ENCODE measurements at places on chromosomes 13 and 19.

GRCh38 chr19:8336660-8337059 is 6.4 kb downstream of the KANK3 start:
- no peak for DNase-seq
- H3K36me3 ChIP-seq: no peaks in the 10 kb centered on the region
- peaks cover 48% of the 10 kb centered on the region for H3K27me3 ChIP-seq

DNA sequence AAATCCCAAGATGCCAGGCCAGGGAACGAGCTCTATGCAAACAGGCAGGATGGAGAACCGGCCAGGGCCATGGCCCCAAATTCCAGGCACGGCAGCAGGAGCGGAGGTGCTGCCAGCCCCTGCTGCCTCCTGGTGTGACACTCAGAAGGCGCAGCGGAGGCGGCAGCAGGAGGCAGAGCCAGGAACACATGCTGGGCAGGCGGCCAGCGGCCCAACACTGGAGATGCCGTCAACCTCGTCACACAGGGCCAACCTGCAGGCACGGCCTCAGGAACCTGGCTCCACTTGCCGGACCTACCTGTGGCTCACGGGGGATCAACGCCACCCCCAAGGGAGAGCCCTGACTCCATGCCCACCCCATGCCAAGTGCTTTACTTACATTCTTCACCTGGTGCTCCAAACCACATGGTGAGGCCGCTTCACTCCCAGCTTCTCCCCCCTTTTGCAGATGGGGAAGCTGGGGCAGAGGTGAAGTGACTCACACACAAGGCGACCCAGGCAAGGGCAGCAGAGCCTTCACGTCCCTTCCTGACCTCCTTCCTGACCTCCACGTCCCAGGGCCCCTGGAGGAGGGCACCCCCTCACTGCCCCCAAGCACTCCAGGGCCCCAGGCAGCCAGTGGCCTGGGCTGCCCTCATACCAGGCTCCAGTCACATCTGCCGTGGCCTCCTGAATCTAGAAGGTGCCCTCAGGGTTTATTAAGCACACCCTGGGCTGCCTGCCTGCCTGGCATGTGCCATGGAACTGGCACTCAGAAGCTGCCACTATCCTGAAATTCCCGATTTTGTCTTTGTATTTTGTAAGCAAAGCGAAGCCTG is 43.5 kb downstream of the GGACT start:
- H3K27ac ChIP-seq: no peak overlapping the region
- no peaks in the 10 kb centered on the region for H3K4me1 ChIP-seq
- no peaks in the 10 kb centered on the region for H3K36me3 ChIP-seq
- no peaks in the 10 kb centered on the region for H3K27me3 ChIP-seq

GRCh38 chr19:17576758-17577456 is 21.5 kb downstream of the COLGALT1 start:
- peaks cover 5% of the 10 kb centered on the region for H3K4me1 ChIP-seq
- no peak overlapping the region for H3K27ac ChIP-seq
- H3K36me3 ChIP-seq: peaks cover 19% of the 10 kb centered on the region
- no peaks in the 10 kb centered on the region for H3K27me3 ChIP-seq
- H3K4me3 ChIP-seq: no peak overlapping the region
- no peak for DNase-seq

DNA sequence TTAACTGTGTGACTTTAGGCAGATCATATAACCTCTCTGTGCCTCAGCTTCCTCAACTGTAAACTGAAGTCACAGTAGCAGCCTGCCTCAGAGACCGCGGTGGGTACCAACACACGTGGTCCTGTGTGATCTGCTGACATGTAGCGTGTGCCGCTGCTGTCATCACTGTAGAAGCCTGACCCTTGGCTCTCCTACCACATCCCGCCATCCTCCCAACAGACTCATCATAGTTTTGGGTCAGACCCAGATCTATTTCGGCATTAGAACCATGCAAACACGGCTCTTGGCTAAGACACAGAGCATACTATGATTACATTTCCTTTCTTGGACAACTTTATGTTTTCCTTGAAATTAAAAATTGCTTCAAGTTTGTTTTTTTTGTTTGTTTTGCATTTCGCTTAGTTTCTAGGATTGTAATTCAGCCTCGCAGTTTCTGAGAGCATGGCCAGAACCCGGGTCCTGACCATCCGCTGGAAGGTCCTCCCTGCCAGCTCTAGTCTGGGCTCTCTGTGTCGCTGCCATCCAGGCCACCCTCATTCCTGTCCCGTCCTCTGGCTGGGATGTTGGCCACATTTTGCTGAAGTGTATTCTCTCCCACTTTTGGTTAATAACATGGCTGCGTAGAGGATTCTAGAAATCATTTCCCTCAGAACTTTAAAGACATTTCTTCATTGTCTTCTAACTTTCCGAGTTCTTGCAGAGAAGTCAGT is 53.0 kb downstream of the GGACT start:
- H3K36me3 ChIP-seq: peaks cover 3% of the 10 kb centered on the region
- H3K4me1 ChIP-seq: no peaks in the 10 kb centered on the region
- no peak overlapping the region for H3K27ac ChIP-seq

DNA sequence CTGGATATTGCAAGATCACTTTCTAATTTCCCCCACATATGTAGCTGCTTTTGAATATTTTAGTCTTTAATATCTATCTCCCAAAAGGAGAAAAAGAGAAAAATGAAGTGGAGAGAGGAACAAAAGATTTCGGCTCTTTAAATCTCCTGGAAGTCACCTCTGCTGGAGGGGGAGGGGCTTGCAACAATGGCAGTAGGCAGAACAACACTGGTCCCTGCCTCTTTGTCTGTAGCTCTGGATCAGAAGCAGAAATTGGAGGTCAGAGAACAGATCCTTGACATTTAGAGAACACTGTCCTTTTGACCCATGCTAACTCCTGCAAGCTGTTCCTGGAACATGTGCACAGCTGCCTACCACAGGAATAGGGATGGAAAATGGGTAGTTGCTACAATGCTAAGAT is 86.7 kb upstream of the GPR12 start:
- H3K27me3 ChIP-seq: no peaks in the 10 kb centered on the region
- H3K36me3 ChIP-seq: no peaks in the 10 kb centered on the region
- H3K4me1 ChIP-seq: no peaks in the 10 kb centered on the region
- H3K4me3 ChIP-seq: no peak overlapping the region
- H3K27ac ChIP-seq: no peak overlapping the region
- DNase-seq: no peak

- H3K4me1 ChIP-seq: no peaks in the 10 kb centered on the region
- DNase-seq: no peak
- no peaks in the 10 kb centered on the region for H3K36me3 ChIP-seq
- H3K4me3 ChIP-seq: no peak overlapping the region
- H3K27ac ChIP-seq: no peak overlapping the region
- no peaks in the 10 kb centered on the region for H3K27me3 ChIP-seq
Observed at GRCh38 chr13:75197803-75198202, 284.2 kb downstream of the TBC1D4 start.

DNA sequence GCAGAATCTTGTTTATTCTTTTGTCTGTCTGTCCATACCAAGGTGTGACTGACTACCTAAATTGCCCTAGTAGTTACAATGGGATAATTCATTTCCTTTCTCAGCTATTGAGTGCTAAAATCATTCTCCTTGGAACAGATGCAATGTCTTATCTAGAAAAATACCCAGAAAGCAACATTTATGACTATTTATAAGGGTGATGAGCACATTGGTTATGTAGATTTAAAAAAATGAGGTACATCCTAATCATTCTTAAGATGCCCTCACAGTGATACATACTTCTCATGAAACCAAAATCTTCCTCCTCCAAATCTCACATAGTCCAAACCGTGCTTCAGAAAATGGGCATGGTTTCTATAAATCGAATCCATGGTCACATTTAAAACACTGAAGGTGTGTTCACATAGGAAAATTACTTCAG is 11.6 kb upstream of the UBE2L5 start:
- no peaks in the 10 kb centered on the region for H3K27me3 ChIP-seq
- no peak overlapping the region for H3K4me3 ChIP-seq
- H3K4me1 ChIP-seq: peaks cover 17% of the 10 kb centered on the region
- H3K36me3 ChIP-seq: no peaks in the 10 kb centered on the region

- H3K4me3 ChIP-seq: no peak overlapping the region
- DNase-seq: no peak
- no peaks in the 10 kb centered on the region for H3K27me3 ChIP-seq
- no peaks in the 10 kb centered on the region for H3K36me3 ChIP-seq
- no peaks in the 10 kb centered on the region for H3K4me1 ChIP-seq
- no peak overlapping the region for H3K27ac ChIP-seq
Observed at GRCh38 chr13:111006506-111007031, 91.7 kb upstream of the ANKRD10 start.

GRCh38 chr13:32408296-32409000 is 19.5 kb downstream of the N4BP2L1 start:
- peaks cover 4% of the 10 kb centered on the region for H3K4me1 ChIP-seq
- H3K36me3 ChIP-seq: peaks cover 29% of the 10 kb centered on the region
- H3K4me3 ChIP-seq: no peak overlapping the region
- DNase-seq: no peak

DNA sequence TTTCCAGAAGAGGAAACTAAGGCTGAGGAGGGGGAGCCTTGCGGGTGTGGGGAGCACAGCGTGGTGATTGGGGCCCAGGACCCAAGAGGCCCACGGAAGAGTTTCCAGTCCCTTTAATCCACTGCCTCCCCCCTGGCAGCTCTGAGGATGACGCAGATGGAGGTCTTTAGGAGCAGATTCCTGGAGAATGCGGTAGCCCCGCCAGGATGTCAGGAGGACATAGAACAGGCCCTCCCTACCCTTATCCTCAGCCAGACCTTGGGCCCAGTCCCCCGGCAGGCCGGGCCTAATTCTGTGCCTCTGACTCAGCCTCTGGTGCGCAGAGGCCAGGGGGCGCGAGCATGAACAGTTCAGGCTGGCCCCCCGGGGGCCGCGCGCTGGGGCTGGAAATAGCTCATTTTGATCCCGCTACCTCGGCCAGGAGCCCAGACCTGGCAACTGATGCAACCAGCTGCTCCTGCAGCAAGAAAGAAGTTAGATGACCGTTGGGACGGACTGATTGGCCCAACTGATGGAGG is 461 bp upstream of the HSPB6 start:
- no peak for DNase-seq
- H3K27me3 ChIP-seq: no peaks in the 10 kb centered on the region

DNA sequence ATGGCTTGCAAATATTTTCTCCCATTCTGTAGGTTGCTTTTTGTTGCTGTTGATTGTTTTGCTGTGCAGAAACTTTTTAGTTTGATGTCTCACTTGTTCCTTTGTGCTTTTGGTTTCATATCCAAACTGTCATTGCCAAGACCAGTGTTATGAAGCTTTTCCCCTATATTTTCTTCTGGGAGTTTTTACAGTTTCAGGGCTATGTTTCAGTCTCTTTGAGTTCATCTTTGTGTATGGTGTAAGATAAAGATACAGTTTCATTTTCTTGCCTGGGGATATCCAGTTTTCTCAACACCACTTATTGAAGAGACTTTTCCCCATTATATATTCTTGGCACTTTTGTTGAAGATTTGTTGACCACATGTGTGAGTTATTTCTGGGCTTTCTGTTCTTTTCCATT is 139.9 kb downstream of the MRPL57 start:
- no peak overlapping the region for H3K27ac ChIP-seq
- DNase-seq: no peak
- H3K4me1 ChIP-seq: no peaks in the 10 kb centered on the region

DNA sequence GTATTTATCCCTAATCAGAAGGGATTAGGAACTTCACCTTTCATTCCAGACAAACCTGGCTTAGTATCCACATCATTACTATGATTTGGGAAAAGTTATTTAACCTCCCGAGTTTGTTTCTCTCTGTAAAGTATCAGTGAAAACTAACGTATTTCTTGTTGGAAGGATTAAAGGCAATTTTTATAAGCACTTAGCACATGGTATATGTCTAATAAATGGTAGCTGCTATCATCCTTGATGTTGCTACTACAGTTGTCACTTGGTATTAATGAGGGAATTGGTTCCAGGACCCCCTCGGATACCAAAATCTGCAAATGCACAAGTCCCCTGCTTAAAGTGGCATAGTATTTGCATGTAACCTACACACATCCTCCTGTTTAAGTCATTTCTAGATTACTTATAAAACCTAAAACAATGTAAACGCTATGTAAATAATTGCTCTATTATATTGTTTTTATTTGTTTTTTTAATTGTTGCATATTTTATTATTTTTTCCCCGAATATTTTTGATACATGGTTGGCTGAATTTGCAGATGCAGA is 42.7 kb upstream of the FAM124A start:
- H3K27ac ChIP-seq: no peak overlapping the region
- no peak for DNase-seq
- no peak overlapping the region for H3K4me3 ChIP-seq
- no peaks in the 10 kb centered on the region for H3K4me1 ChIP-seq

GRCh38 chr19:53422551-53422950 is 9.2 kb upstream of the ZNF761 start:
- H3K4me1 ChIP-seq: no peaks in the 10 kb centered on the region
- no peak overlapping the region for H3K27ac ChIP-seq
- H3K4me3 ChIP-seq: no peak overlapping the region

GRCh38 chr19:3479834-3480215 is 500 bp downstream of the SMIM24 start:
- peaks cover 2% of the 10 kb centered on the region for H3K4me1 ChIP-seq
- no peak overlapping the region for H3K27ac ChIP-seq
- peak; percentile 53 for DNase-seq

- no peak overlapping the region for H3K27ac ChIP-seq
- H3K4me1 ChIP-seq: peaks cover 30% of the 10 kb centered on the region
- DNase-seq: no peak
Observed at GRCh38 chr19:35931874-35932202, 4.3 kb upstream of the LRFN3 start.

DNA sequence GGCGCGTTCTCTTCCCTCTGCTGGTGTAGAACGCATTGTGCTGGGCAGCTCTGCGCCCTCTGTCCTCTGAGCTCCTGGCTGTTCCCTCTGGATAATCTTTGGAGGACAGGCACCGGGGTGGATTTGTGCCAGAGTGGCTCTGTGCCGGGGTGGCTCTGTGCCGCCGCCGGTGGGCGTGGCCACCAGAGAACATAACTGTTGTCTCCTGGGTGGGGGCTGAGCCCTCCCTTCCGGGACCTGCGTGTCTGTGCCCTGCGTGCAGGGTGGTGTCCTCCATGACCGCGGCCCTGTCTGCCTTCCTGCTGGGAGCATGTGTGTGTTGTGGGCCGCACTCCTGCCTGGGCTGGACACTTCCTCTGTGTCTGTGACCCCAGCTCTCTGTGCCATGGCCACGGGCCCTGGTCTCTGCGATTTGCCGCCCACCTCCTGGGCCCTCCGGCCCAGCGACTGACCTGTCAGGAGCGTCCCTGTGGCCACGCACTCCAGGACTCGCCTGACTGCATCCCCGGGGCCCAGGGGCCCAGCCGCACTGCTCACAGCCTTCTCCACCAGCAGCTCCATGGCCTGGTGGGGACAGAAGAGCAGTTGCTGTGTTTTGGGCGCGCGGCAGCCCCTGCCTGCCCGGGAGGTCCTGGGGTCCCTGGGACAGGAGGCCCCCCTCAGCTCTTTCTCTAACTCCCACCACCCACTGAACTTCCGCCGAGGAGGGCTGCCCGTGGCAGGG is 22.4 kb upstream of the MATK start:
- no peaks in the 10 kb centered on the region for H3K36me3 ChIP-seq
- H3K27me3 ChIP-seq: no peaks in the 10 kb centered on the region
- H3K4me3 ChIP-seq: no peak overlapping the region
- H3K27ac ChIP-seq: no peak overlapping the region
- H3K4me1 ChIP-seq: peaks cover 59% of the 10 kb centered on the region

DNA sequence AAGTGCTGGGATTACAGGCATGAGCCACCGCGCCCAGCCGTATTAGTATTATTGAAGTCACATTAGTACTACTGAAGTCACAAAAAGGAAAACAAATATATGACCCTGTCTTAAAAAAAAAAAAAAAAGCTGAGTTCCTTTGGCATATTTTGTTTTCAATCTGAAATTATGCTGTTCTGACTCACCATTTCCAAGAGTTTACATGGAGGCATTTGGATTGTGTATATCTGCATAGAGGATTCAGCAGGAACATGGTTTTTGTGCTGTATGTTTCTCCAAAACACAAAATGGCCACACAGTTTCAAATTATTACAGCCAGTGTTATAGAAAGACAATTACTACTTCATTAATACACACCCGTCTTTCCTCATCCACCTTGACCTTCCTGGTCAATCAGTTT is 103.5 kb upstream of the TSC22D1 start:
- no peaks in the 10 kb centered on the region for H3K36me3 ChIP-seq
- no peak overlapping the region for H3K4me3 ChIP-seq
- H3K27me3 ChIP-seq: no peaks in the 10 kb centered on the region
